Activated T-helper 17 cell treated with anti-CD3 and anti-CD28 coated beads, Interleukin-2, amount 50 U/mL, for 72 hours (primary cell): ENCODE measurements at places on chromosomes 2 and 18. TPM values are rescaled to one million over a fixed set of nuclear protein-coding genes. Genes with fewer than 3 reads are reported as not detected.

ST3GAL5 gene
- total RNA-seq: 13.7 TPM

IL1RL1 gene
- total RNA-seq: 0.24 TPM

CRYGA gene
- total RNA-seq: not detected

GRCh38 chr2:199462956-199463692 is 5.4 kb upstream of the SATB2 start:
- peak; percentile 41 for ATAC-seq

- ATAC-seq: no peak
These were observed 100.1 kb upstream of the MC2R start for GRCh38 chr18:14015416-14015815.

- peak; percentile 22 for ATAC-seq
These were observed at the start of gene FKBP1B for GRCh38 chr2:24049485-24050021. Gene FKBP1B, plus strand, starts transcription at chr2:24049741. Its CDS starts 109 bp downstream, at chr2:24049850.

GRCh38 chr2:122194546-122194945 is 439.1 kb downstream of the TSN start:
- no peak for ATAC-seq

DNA sequence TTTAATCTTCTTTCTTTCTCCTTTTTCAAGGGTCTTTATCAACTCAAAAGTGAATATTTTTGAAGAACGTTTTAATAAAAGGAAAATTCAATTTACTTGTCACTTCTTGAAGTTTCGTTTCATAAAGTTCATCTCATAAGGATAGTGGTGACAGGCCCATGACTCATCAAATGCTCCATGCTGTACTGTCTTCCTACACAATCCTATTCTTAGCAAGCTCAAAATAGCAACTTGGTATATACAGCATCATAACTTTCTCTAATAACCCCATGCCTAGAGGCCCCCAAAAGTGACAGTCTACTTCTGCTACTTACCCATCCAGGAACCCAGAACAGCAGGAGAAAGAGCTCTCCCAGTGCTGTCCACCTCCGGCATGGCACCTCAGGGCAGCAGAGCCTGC is 7.7 kb downstream of the FBXO15 start:
- peak; percentile 99 for ATAC-seq

GRCh38 chr2:66762761-66763160 is 327.8 kb downstream of the MEIS1 start:
- no peak for ATAC-seq
